ENCODE measurements at places on chromosomes 7 and 10. TPM values are rescaled to one million over a fixed set of nuclear protein-coding genes. Genes with fewer than 3 reads are reported as not detected.

- DNase-seq: no peak
Measured at GRCh38 chr7:69295977-69296376, 302.3 kb upstream of the AUTS2 start.

GRCh38 chr7:41685684-41686083 is 17.2 kb downstream of the INHBA start:
- DNase-seq: no peak

ZNF727 gene
- polyA plus RNA-seq: 0.34 TPM

GRCh38 chr10:78927257-78927995 is 141.3 kb upstream of the ZMIZ1 start:
- DNase-seq: no peak

EPHA1 gene
- polyA plus RNA-seq: 42.5 TPM

DNA sequence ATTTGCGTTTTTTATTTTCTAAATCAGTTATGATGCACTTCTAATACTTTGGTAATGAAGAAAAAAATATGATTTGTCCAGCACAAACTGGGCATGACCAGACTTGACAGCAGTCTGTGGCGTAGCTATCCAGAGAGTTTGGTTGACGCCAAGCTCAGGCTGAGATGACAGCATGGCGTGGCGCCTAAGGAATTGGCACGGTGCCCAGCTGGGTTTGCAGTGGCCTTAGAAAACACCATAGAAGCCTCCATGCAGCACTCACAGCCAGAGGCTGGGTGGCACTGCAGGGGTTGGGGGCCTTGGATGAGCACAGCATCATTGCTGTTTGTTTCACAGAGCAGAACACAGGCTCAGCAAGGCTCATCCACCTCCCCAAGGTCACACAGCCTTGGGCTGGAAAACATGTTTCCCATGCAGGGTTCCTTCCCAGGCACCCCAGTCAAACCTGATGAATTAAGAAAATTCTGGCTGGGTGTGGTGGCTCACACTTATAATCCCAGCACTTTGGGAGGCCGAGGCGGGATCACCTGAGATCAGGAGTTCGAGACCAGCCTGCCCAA is 88.9 kb downstream of the GTF2IRD1 start:
- no peak for DNase-seq

- DNase-seq: no peak
Measured at GRCh38 chr10:29005988-29006387, 282.9 kb upstream of the LYZL1 start.

GRCh38 chr7:131190581-131190980 is 137.1 kb upstream of the MKLN1 start:
- no peak for DNase-seq

DNA sequence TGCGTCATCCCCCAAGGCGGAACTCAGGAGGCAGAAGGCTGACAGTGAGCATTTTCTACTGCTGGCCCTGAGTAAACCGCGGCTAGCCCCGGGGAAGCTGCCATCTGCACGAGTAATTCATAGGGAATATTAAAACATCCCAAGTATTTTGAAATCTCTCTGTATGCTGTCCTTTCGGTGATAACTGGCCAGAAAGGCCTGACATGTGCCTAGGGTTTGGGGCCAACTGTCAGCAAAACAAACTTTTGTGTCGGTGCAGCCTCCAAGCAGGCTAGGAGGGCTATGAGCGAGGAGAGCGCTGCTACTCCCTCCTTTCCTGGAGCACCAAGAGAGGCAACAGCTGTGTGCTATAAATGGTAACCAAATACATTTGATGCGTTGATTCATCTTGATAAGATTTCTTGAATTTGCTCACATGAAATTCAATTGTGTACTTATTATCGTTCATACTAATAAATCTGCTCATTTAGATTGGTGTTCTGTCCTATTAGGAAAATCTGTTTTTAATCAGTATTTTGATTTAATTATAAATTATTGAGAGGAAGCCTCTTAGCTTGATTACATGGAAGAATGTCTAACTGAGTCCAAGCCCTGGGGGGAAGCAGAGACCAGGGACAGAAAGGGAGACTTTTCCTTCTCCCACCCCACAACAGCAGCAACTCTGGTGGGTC is 124.4 kb upstream of the NPS start:
- no peak for DNase-seq

GATA3 gene
- polyA plus RNA-seq: 0.84 TPM

Measured in large intestine (tissue), 12 donors.